ENCODE measurements at places on chromosomes 2 and 18.
A peak's percentile ranks its signal among the peaks of the same experiment; 100 is the strongest.

DNA sequence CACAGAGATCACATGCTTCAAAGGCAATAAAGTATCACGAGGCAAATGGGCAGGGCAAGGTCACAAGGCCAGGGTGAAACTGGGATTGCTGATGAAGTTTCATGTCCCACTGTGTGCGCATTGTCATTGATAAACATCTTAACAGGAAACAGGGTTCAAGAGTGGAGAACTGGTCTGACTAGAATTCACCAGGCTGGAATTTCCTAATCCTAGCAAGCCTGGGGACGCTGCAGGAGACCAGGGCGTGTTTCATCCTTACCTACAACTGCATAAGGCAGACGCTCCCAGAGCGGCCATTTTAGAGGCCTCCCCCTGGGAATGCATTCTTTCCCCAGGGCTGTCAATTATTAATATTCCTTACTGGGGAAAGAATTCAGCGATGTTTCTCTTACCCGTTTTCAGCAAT, 33.2 kb downstream of the PTPN4 start:
- DNase-seq: no peak

GRCh38 chr2:148391324-148391723, 253.2 kb upstream of the EPC2 start:
- peak; percentile 74 for DNase-seq

GRCh38 chr2:12767541-12767940, 50.8 kb downstream of the TRIB2 start:
- no peak for DNase-seq

DNA sequence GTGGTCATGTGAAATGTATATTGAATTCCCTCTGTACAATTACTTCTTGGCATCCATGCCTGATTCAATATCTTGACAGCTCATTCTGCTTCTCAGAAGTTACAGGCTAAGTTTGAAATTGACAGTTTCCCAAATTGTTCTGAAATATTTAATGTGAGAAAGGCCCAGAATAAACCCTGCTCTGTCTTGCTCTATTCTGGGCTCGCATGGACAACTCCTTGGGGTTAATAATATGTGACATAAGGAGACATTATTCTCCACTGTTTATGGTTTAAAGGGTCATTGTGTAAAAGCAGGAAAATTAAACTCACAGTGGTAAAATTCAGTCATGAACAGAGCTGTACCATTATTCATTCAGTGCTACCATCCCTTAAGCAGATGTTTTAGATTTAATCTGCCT, 160.7 kb upstream of the CNTNAP5 start:
- no peak for DNase-seq

DNA sequence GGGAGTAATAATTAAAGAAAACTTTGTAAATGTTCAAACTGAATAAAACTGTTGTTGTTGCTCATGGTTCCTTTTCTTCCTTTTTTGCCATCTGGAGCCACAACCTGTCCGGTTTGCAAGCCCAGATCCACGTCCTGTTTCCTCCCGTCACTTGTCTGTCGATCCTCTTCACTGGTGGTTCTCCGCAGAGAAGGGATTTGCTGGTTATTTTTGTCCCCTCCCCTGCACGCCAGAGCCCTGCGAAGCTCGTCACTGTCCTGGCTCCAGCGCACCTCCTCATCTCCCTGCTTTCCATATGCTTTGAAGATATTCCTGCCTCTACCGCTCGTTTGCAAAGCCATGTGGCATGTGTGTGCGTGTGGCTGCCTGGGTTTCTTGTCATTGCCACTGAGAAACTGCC, 461.4 kb downstream of the RNF144A start:
- DNase-seq: no peak

DNA sequence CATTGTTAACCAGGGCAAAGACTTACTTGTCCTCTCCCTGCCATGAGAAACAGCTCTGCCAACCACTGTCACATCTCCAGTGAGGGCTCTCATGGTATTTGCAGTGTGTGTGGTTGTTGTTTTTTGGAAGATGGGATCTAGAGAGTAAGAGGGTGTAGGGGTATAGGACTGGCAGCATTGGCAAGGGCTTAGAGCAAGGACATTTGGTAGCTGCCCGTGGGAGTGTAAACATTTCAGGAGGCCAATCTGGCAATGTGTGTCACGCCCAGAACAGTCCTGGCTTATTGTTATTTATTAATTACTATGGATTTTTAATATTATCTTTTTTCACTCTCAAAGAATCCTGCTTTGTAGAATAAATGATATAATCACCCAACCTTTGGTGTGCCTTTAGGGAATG, 90.5 kb downstream of the TMEM17 start:
- no peak for DNase-seq

DNA sequence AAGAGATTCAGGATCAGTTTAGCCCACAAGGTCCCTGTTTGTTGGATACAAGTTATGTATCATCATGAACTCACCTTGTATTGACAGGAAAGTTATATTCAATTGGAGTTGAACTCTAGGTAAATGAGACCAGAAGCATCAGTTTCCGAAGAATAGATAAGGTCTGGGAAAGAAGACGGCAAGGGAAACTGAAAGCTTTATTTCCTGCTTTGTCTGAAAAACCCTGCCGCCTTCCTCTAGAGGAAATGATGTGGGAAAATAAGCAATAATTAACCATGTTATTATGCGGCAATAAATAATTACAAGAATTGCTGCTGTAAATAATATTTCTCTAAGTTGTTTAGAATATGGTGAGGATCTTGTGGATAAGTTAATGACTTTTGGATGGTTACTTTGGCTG, 32.0 kb downstream of the LPIN1 start:
- DNase-seq: no peak

DNA sequence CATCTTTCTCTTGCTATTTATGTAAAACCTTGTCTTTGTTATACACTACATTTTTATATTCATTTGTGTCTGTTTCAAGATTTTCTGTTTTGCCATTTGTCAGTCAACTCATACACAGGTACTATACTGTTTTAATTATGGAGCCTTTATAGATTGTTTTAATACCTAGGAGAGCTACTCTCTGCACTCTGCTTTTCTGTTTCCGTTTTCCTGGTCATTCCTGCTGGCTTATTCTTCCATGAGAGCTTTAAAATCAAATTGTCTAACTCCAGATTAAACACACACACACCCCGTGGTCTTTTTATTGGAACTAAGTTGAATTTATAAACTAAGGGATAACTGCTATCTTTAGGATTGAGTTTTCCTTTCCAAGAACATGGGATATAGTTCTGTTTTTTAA, 161.2 kb downstream of the RTN4 start:
- no peak for DNase-seq

- peak; percentile 68 for DNase-seq
Observed at GRCh38 chr2:236569573-236569973, at the start of gene ACKR3. Gene ACKR3, plus strand, starts transcription at chr2:236569825. Its CDS starts 10,641 bp downstream, at chr2:236580466.

DNA sequence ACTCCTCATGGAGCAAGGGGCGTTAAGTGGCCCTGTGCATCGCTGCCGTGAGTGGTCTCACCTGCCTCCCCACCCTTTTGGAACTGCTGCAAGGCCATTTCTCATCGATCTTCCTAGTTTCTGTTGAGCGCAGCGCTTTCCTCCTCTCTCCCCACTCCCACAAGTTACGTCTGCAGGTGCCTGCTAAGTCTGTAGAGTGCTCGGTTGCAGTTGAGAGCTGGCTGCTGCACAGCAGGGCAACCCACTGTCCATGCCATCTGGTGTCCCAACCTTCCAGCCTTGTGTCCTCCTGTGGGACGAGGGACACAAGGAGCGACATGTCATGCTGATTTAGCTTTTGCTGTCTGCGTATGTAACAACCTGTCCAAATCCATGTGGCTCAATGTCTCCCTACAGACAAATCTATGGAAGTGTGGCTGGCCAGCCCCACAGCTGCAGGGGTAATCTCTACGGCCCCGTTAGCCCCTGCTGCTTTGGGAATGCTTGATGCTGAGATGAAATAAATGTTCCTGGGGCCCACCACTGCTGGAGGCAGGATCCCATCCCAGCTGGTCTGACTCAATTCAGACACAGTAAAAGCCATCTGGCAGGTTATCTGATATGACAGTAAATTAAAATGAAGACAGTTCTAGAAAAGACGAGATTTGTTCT, 68.1 kb upstream of the TCF7L1 start:
- no peak for DNase-seq

DNA sequence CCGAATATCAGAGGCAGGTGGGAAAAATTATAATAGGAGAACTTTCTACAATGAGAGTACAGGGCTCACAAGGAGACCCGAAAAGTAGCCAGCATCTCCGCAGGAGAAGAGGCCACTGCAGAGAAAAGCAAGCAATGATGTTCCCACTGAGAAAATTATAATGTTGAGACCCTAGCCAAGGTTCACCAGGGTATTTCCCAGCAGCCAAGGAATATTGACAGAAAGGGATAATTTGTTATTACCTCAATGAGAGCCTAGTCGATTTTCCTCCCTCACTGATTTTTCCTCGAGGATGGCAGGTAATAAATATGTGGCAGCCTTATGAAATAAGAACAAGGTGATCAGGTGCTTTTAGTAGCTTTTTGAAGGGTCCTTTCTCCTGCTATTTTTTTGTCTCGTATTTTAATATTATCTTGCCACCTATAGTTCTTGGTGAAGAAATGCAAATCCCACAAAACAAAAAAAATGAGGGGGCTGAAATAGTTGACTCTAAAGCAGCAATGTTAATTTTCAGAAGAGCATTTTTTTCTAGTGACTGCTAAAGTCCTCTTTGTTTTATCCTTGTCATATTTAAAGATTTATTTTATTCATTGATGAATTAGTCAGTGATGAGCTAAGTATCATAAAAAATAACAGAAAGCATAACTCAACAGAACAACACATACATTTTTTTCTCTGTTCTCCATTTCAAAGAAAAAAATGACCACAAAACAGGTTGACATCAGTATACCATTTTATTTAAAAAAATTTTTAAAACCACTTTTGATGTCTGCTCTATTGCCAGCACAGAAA, 215.4 kb downstream of the KCNE4 start:
- no peak for DNase-seq

GRCh38 chr2:26729311-26729710, 34.8 kb upstream of the SLC35F6 start:
- DNase-seq: no peak

GRCh38 chr2:201536046-201536445, 84.5 kb downstream of the STRADB start:
- DNase-seq: no peak

- peak; percentile 96 for DNase-seq
Observed at GRCh38 chr2:145157741-145158591, 638.0 kb upstream of the ZEB2 start.

- DNase-seq: no peak
Observed at GRCh38 chr2:15834381-15835031, 105.8 kb upstream of the MYCN start.

DNA sequence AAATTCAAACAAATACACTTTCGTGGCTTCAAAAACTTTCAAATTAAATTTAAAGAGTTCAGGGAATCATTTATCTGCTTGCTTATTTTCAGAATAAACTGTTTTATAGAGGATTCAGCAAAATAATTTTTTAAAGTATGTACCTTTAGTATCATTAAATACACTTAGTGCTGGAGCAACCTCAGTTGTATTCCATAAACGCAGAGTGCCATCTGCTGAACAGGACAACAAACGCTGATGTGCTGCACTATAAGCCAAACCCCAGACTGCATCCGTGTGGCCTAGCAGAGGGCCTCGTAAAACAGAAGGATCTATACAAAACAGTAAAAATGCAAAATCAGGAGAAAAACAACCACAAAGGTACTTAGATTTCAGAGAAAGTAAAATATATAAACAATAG, 108.6 kb downstream of the STRN start:
- no peak for DNase-seq

- DNase-seq: no peak
Observed at GRCh38 chr18:33157893-33158292, 282.6 kb downstream of the CCDC178 start.

DNA sequence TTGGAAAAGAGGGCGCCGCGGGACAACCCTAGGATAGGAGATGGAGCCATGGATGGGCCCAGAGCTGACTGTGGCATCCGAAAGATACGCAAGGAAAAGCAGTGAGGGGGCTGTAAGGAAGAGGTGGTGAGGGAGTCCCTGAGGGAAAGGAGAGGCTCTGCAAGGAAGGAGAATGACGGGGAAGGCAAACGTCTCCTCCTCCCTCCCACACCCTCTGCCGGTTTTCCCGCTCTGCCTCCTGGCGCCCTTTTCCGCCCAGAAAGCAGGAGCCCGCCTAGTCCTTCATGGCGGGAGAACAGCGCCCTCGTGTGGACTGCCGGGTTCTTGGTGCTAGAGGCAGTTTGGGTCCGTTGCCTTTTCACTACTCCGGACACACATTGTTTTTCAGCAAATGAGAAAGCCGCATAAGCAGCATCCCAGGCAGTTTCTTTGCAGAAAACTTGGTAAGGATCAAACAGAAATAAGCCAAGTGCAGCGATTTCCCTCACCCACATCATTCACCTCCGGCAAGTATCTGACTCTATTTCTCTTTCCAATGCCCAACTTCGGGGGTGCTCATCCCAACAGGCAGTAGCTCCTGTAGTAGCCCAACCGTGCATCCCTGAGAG, 200.4 kb downstream of the INO80D start:
- peak; percentile 73 for DNase-seq

- DNase-seq: peak; percentile 79
Observed at GRCh38 chr2:174939046-174939445, 66.1 kb downstream of the CHN1 start.

DNA sequence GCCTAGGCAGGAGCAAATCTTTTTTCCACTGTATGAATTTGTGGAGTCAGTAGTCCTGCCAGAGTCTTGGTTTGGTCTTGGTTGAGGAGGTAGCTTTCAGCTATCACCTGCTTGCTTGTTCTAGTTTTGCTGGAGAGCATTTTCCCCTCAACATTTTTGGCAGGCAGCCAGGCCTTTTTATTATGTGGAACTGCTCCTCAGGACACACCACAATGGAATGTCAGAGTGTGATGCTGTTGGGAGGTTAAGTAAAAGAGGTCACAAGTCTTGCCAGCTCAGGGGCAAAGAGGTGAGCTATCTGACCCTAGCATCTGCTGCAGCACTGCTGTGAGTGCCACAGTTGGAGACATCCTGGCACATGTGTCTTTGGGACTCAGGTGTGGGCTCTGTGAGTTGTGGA, 258.0 kb downstream of the CNTNAP5 start:
- DNase-seq: peak; percentile 1

DNA sequence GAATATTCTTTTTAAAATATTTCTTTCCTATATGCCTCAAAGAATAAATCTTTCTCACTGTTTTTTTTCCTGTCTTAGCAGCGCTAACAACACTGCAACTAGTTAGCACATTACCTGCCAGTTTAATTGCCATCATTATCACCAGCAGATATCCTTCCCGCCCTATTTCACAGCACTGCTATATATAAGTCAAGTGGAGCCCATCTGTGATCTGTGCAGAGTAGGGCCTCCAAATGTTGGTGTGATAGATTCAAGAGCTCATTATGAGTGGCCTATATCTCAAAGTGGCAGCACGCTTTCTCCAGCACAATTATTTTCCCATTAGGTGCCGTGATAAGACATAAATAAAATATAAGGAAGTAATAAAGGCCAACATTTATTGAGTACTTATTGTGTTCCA, 19.8 kb upstream of the RGPD4 start:
- DNase-seq: no peak

DNA sequence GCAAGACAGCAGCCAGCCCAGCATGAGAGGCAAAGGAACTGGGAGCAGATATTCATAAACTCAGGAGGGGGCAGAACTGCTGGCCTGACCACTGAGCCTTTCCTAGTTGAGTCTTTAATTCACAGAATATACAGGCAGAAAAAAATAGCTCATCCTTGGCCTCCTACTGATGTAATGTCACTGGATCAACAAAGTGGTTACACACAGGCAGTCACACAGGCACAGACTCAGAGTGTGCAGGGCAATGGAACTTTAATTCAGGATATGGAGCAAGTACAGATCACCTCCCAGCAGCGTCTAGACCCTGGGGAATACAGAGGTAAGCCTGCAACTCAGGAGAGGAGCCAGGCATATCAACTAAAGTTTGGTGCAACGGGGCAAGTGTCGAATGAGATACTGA, 75.4 kb downstream of the TNP1 start:
- DNase-seq: no peak
